ENCODE measurements at places on chromosomes 2 and 18.

DNA sequence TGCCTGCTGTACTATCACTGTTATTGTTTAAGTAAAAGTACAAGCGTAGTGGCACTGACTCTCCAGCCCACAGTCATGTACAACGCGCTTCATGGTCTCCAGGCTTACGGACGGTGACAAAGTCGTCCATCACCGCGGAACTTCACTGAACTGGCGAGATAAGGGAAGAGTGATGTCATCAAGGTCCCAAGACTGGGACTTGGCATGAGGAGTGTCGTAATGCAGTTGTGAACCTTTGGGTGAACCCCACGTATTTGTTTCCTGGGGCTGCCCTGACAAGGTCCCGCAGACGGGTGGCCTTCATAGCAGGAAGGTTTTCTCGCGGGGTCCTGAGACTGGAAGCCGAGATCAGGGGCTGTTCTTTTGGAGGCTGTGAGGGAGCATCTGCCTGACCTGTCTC, 17.3 kb downstream of the NFATC1 start:
- no peak for DNase-seq

DNA sequence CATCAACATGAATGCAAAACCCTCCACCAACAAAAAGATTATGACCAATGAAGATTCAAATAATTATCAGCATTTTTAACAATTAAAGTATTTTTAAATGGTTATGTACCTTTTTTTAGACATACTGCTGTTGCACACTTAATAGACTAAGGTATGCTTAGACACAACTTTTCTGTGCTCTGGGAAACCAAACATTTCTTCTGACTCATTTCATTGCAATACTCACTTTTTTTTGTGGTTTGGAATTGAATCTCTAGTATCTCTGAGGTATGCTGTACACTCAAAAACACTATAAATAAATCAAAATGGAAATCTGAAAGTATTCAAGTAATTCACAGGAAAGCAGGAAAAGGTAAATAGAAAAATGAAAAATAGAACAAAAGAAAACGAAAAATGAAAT, 247.9 kb upstream of the POU3F3 start:
- no peak for DNase-seq

- no peak for DNase-seq
Observed at GRCh38 chr2:76613330-76613729, 902.6 kb upstream of the GCFC2 start.

DNA sequence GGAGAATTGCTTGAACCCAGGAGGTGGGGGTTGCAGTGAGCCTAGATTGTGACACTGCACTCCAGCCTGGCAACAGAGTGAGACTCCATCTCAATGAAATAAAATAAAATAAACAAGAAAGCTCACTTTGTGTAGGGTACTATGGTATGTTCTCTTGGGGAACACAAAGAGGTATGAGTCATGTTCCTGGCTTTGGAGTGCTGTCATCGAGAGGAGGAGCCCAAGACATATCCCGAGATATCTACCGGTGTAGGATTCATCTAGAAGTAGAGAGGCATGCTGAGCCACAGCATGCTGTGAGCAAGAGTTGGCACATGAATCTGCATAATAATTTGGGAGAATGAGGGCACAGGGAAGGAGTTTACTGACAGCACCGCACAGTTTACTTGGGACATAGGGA, 244.9 kb upstream of the EPHA4 start:
- no peak for DNase-seq

DNA sequence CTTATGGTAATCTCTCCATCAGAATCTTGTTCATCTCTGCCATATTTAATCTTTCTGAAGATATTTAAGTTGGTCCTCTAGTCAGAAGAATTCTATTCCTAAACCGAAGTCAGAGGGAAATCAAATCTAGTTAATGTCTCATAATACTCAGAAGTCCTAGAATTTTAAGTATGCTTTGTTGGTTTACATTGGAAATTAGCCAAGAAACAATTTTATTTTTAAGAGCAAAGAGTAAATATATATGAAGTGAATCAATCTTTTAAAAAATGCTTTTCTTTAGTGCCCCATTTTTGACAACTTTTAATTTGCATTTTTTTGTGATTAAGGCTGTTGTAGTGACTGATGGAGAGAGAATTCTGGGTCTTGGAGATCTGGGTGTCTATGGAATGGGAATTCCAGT, 38.1 kb downstream of the ME2 start:
- DNase-seq, result no peak

DNA sequence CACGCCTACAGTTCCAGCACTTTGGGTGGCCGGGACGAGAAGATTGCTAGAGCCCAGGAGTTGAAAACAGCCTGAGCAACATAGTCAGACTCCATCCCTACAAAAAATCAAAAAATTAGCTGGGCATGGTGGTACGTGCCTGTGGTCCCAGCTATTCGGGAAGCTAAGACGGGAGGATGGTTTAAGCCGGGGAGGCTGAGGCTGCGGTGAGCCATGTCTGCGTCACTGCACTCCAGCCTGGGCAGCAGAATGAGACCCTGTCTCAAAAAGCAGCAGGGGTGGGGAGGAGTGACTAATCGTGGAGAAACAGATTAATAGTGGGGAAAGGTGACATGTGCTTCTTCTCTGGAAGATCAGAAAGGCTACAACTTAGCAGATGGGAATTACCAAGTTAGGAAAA, 58.1 kb upstream of the GPC1 start:
- no peak for DNase-seq

DNA sequence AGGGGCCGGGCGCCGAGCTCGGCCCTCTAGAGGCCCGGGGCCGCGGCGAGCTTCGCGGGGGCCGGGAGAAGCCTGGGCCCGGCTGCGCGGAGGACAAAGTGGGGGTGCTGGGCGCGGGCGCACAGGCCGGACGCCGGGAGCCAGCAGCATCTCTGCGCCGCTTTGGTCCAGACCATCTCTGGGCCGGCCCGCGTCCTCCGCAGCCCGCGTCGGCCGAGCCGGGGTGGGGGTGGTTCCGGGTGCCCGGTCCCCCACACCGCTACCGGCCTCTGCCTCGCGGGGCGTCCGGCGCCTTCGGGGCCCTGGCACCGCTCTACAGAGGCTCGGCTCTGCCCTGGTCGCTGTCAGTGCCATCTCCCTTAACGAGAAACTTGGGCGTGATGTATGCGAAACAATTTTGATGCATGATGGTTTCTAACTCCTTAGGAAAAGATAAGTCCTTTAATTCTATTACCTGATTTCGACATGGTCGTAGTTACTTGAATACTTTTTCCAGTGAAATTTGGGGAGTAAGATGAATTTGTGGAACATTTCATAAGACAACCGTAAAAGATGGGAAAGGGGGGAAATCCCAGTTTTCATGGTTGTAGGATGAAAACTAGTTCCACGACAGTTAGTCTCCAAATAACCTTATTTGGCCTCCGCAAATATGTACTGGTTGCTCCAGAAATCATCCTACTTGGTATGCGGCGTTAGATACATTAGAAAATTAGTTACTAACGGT, 562 bp downstream of the TWSG1 start:
- peak; percentile 35 for DNase-seq

DNA sequence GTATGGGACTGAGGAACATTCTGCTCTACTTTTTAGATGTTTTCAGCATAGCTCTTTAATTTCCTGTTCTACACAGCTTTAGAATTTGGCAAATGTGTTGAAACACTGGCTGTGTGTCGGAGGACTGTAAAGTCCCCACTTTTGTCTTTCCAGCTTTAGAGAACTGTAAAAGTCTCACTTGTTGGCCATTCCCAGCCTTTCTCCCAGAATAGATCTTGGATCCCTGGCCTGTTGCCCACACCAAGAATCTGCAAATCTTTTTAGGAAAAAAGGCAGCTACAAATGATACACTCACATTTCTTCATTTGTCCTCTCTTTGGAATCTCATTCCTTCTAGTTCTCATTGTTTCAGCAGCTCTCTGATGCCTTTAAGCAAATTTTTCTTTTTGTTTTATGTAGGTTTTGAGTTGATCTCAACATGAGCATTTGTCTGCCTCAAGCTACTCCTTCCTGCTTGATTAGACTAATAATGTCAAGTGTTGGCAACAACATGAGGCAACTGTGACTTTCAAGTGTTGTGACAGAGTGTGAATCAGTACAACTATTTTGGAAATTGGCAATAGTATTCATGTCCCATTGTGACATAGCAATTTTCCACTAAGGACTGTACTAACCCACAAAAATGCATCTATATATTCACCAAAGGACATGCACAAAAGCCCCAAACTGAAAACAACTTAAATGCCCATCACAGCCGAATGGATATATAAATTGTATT, 610.8 kb downstream of the EPHA4 start:
- DNase-seq, result no peak

GRCh38 chr2:66461664-66462500, 27.0 kb downstream of the MEIS1 start:
- peak; percentile 57 for DNase-seq

- DNase-seq, result no peak
Observed at GRCh38 chr2:7887441-7887840, 794.4 kb upstream of the ID2 start.

All from G401 (cell line).